ENCODE measurements at places on chromosomes 1 and 21. TPM values are rescaled to one million over a fixed set of nuclear protein-coding genes. Genes with fewer than 3 reads are reported as not detected.

The LRRC38 gene
- not detected for total RNA-seq

DNA sequence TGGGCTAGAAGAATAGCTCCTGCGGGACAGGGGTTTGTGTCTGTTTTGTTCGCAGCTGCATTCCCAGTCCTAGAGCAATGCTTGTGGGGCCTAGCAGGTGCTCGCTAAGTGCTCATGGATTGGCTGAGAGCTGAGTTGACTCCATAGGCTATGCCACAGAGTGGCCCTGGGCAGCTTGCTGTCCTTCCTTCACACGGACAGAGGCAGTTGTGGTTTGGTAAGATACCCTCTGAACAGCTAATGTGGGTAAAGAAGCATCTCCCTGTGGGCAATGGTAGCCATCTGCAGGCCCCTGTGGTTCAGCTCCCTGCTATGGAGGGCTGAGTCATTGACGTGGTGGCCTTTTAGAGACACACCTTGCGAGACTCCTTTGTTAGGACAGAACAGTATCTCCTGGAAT lies 23.5 kb upstream of the LBR start:
- no peak for DNase-seq
- no peak overlapping the region for H3K27ac ChIP-seq
- no peaks in the 10 kb centered on the region for H3K36me3 ChIP-seq
- no peak overlapping the region for H3K4me3 ChIP-seq
- peaks cover 5% of the 10 kb centered on the region for H3K4me1 ChIP-seq

- H3K4me3 ChIP-seq, result no peak overlapping the region
- no peak overlapping the region for H3K27ac ChIP-seq
- no peaks in the 10 kb centered on the region for H3K4me1 ChIP-seq
- DNase-seq, result no peak
- peaks cover 2% of the 10 kb centered on the region for H3K36me3 ChIP-seq
Observed at GRCh38 chr21:34369741-34370140, 5.6 kb upstream of the SMIM11 start.

The SPATA45 gene
- total RNA-seq, result 0.78 TPM

DNA sequence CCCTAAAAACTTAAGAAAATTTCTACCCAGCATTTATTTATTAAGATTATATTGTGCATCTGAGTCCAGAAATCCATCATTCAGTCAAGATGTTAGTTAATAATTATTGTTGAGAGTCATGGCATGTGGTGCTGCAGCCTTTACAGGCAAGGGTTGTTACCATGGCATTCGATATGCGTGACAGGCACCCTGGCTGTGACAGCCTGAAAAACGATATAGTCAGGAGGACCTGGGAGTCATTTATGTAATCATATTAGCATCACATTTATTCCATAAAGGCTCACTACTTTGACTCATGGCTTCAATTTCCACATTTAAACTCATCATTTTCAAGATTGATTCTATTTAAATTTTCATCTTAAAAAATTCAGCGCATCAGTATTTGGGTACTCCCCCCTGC lies 68.0 kb downstream of the CACHD1 start:
- H3K27me3 ChIP-seq, result no peaks in the 10 kb centered on the region
- no peak overlapping the region for H3K4me3 ChIP-seq
- H3K27ac ChIP-seq, result no peak overlapping the region
- peaks cover 5% of the 10 kb centered on the region for H3K4me1 ChIP-seq
- no peaks in the 10 kb centered on the region for H3K36me3 ChIP-seq

DNA sequence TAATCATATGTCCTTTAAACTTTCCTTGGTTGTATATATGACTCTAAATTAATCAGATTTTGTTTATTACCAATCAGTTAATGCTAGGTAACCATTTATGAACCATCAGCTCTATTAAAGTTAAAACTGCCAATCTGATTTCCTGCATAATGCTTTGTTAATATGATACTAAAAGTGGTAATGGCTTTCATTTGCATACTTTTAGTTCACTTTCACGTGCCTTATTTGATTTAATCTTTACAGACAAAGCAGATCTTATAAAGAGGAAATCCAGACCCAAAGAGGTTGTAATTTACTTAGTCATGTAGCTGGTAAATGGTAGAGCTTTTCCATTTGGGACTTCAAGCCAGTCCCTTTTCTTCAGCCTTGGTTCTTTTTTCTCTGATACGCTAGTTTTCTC lies 61.3 kb downstream of the CLIC4 start:
- no peak for DNase-seq
- no peaks in the 10 kb centered on the region for H3K36me3 ChIP-seq
- H3K27me3 ChIP-seq, result no peaks in the 10 kb centered on the region
- H3K27ac ChIP-seq, result no peak overlapping the region
- no peak overlapping the region for H3K4me3 ChIP-seq

DNA sequence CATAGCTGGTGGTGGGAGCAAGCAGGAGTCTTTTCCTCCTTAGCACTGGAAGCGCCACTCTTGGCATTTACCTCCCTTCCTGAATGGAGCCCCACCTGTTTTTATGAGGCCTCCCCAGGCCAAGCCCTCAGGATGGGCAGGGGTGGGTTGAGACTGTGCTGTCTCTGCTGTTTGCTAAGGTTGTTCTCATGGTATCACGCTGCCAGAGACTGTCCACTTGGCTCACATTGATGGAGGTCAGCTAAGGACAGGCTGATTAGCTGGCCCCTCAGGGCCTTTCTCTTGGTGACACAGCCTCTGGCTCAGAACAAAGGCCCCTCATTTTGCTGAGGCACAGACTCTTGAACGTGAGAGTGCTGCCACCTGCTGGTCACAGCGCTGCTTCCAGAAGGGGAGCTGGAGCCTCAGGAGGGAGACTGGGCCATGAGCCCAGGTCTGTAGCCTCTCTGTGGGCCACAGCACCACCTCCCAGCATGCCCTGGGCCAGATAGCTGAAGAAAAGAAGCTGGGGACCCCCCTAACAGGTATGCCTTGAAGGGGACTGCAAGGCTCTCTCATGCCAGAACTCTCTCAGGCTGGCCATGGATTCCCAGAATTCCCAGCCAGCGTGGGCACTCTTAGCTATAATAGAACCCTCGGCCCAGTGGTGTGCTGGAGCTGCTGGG lies 85.6 kb downstream of the CD58 start:
- H3K27ac ChIP-seq, result no peak overlapping the region
- H3K27me3 ChIP-seq, result no peaks in the 10 kb centered on the region

The PRAMEF25 gene
- not detected for total RNA-seq

The C4BPB gene
- 10.7 TPM for total RNA-seq

DNA sequence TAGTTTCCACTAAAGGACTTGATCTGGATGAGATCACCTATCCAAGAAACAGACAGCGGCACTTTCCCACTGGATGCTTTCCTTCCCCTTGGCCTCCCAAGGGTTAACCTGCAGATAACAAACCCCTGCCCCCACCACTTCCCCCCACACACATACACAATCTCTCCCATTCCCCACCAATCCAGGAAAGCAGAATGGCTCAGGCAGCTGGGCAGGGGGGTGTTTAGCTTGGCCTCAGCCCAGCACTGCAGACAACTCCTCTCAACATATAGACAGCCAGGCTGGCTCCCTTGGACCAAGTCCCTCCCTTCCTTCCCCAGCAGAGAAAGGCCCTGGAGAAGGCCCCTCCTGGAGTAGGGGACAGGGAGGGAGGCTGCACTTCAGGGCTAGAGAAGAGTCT lies 24.6 kb downstream of the PLEKHA6 start:
- no peak for DNase-seq
- no peaks in the 10 kb centered on the region for H3K27me3 ChIP-seq
- H3K36me3 ChIP-seq, result no peaks in the 10 kb centered on the region
- no peaks in the 10 kb centered on the region for H3K4me1 ChIP-seq

DNA sequence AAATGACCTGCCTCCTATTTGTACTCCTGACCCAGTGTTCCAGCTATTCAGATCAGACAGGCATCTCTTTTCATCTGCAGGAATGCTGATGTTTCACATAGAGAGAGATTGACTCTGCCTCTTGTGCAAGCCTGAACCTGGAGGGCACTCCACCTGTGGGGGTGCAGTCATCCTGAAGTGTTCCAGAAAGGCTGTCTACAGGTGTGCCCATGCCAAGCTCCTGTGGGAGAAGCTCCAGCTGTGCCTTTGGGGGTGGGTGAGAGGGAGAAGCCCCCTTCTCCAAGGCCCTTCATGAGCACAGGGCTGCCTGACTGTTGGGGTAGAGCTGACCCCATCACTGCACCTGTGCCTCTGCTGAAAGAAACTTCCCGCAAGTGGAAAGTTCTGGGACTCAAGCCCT lies 22.8 kb downstream of the IFI44 start:
- no peaks in the 10 kb centered on the region for H3K36me3 ChIP-seq
- no peak for DNase-seq
- H3K27ac ChIP-seq, result no peak overlapping the region
- H3K4me3 ChIP-seq, result no peak overlapping the region
- no peaks in the 10 kb centered on the region for H3K4me1 ChIP-seq
- H3K27me3 ChIP-seq, result no peaks in the 10 kb centered on the region

Measured in aorta (tissue), 5 donors.